ENCODE measurements at places on chromosomes 12 and 14.

DNA sequence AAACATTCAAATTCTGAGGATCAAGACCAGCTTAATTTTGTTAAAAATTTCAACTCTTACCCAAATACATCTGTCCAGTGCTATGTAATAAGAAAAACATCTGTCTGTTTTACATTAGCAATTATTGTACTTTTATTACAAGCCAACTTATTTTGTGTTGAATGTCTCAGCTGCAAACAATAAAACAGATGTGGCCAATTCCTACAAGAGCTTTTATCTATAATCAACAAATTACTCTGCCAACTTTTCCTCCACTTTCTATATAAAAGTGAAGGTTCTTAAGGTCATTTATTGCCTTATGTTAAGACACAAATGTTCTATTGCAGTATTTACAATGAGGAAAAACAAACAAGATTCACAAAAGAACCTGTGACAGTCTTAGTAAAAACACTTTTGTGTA lies 72.7 kb downstream of the NOVA1 start:
- DNase-seq = no peak

- DNase-seq = no peak
Measured at GRCh38 chr12:55002355-55002754, 17.4 kb upstream of the NEUROD4 start.

- DNase-seq = no peak
Measured at GRCh38 chr12:51751661-51752060, 96.9 kb downstream of the FIGNL2 start.

DNA sequence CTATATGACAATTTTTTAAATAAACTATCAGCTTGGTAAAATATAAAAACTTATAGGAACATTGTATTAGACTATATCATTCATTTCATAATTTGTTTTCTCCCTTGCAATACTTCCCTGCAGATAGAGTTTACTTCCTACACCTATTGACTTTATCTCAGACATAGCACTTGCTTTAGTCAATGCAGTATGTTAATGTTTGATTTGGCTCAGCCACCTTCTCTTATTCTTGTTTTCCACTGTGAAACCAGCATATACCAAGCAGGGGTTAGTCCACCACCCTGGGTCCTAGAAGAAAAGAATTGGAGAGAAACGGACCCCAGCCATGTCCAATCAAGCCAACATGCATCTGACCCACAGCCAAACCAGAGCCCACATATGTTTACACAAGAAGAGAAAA lies 10.4 kb upstream of the SOX5 start:
- no peak for DNase-seq

- DNase-seq = no peak
Measured at GRCh38 chr12:6280053-6280469, 30.4 kb upstream of the PLEKHG6 start.

Measured in hematopoietic multipotent progenitor cell treated with erythropoietin and hydrocortisone succinate and interleukin-3 and kit ligand, for 15 days (in vitro differentiated cells).